Stimulated activated CD4-positive, alpha-beta T cell treated with anti-CD3 and anti-CD28 coated beads, Interleukin-12 subunit alpha, Interleukin-12 subunit beta, amount 100 ng/mL, for 48 hours (primary cell): ENCODE measurements at places on chromosomes 5 and 9.

- DNase-seq: no peak
Measured at GRCh38 chr5:84287951-84288350, 96.7 kb downstream of the EDIL3 start.

DNA sequence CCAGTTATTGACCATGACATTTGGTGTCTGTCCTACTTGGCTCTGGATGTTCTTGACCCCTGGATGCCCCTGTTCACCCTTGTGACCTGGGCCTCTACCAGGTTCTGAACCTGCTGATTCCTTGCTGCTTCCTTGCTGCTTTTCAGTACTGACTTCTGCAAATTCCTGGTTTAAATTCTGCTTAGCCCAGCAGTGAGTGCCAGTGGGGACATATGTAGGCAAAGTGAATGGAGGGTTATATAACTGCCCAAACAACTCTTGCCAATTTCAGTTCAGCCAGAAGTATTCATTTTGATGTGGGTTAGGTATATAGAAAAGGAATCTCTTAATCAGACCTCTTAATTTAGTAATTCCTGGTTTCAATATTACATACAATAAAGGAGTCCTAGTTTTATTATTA is 220.6 kb downstream of the TAF11L14 start:
- no peak for DNase-seq

GRCh38 chr5:134079748-134080581 is 34.5 kb upstream of the TCF7 start:
- no peak for DNase-seq

GRCh38 chr5:86997516-86997915 is 270.2 kb upstream of the RASA1 start:
- DNase-seq: no peak

DNA sequence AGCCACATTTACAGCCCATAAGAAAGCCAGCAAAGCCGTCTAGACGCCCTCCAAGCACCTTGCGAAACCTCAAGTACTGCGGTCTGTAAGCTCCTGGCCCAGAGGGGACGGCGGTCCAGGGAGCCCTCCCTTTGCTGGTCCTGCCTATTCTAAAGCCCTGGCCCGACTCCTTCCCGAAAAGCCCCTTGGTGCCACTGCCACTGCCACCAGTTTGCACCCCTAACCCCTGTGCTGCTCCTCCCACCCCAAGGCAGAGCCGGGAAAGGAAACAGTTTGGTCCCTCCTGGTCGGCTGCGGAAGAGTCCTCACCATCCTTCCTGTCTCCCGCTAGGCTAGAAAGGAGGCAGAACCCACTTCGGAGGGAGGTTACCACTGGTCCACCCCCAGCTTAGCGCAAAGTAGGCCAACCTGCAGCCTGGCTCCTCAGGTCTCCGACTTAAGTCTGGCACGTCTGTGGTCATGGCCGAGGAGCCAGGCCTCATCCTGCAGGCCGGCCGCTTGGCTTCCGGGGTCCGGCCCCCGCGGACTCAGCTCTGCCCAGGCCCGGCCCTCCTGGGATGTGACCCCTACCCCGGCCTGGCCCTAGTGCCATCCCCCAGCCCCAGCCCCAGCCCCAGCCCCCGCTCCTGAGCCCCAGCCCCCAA is 916 bp downstream of the TOR1A start:
- DNase-seq: no peak

GRCh38 chr9:92608909-92609445 is 61.0 kb downstream of the IPPK start:
- DNase-seq: no peak

- no peak for DNase-seq
Measured at GRCh38 chr9:98539954-98540353, 168.8 kb downstream of the GABBR2 start.

DNA sequence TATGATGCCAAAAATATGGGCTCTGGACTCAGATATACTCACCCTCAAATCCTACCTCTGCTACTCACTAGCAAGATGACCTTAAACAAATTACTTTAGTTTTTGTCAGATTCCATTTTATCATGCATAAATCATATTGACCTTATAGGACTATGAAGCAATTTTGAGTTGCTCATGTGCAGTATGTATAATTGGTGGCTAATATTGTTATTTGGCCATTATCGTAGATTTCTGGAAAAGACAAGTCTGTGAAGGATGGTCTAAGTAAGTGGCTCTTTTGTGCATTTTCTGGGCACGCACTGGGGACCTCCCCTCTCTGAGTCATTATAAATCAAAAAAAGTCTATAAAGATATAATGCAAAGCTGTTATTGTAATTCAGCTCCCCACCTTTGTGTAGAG is 393.0 kb downstream of the FGF10 start:
- no peak for DNase-seq

DNA sequence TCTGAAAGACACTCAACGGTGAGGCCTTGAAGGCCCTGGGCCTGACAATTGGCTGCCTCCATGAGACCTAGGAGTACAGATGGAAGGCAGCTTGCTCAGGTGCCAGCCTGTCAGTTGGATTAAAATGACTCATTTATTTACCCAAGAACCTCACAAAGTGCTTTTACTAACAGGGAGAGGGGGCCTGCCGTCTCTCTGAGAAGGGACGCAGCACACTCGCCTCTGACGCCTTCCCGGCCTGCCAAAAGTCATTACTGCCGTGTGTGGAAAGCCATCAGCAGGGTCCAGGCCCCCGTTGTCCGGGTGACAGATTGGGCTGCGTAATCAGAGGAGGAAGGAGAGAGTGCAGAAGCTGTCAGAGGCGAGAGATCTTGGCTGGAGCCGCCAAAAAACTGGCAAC is 32.4 kb downstream of the DDX31 start:
- DNase-seq: no peak

- DNase-seq: no peak
Measured at GRCh38 chr5:37899037-37899436, 59.2 kb upstream of the GDNF start.

GRCh38 chr5:59873113-59873512 is 20.4 kb downstream of the PDE4D start:
- no peak for DNase-seq

DNA sequence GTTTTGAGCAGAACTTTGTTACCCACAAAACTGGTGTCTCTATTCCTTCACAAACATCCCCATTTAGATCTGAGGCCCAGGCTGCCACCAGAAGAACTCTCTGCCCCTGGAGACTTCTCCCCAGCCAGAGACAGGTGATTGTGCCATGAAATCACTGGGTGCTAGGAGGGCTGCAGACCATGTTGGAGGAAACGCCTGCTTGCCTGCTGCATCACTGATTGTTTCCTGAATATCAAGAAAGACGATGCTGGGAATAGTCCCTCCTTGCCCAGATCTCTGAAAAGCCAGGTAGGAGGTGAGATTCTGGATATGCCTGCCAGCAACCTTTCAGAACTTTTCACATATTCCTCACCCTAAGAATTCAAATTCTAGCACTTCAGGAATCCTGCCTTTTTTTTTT is 8.1 kb downstream of the ZNF366 start:
- DNase-seq: no peak

- DNase-seq: no peak
Measured at GRCh38 chr9:14344053-14344524, 30.1 kb upstream of the NFIB start.

DNA sequence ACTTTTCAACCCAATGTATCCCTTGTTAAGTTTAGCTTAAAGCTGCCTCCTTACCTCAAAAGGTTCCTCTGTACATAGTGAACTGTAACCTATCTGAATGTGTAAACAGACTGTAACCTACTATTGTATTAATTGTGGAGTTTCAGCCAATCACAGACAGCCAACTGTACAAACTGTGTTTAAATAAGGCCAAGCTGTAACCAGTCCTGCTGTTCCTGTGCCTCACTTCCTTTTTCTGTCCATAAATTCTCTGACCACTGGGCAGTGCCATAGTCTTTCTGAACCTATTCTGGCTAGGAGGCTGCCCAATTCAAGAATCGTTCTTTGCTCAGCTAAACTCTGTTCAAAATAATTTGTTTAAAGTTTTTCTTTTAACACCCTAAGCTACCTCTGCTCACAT is 74.7 kb upstream of the DAPK1 start:
- no peak for DNase-seq

- DNase-seq: no peak
Measured at GRCh38 chr9:25537808-25538207, 140.4 kb downstream of the TUSC1 start.

DNA sequence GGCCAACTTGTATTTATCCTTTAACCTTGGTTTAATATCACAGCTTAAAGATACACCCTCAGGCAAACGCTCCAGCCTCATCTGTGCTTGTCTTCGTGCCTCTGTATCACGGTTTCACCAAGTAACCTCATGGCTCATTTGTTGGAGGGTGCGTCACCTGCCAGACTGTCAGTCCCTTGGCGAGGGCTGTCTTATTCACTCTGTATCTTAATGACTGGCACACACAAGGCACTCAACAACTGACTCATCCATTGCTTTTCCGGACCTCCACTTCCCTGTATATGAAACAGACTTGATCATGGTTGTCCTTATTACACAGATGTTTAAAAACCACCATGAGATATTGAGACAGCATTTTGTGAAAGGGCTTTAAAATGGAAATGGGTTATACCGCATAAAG is 28.0 kb downstream of the LCP2 start:
- DNase-seq: peak; percentile 49

DNA sequence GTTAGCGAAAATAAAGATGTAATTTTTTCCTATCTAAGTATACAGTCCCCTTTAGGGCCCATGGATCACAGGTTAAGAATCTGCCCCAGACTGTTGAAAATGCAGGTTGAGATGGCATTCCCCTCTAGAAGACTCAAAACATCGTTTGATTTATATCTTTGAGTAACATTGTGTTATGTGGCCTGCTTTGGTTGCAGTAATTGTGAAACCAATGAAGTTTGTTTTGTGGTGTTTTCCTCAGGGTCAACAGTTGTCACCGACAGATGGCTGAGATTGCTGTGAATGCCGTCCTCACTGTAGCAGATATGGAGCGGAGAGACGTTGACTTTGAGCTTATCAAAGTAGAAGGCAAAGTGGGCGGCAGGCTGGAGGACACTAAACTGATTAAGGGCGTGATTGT is 7.8 kb downstream of the CCT5 start:
- no peak for DNase-seq

GRCh38 chr5:130243641-130244040 is 339.4 kb downstream of the CHSY3 start:
- DNase-seq: no peak

DNA sequence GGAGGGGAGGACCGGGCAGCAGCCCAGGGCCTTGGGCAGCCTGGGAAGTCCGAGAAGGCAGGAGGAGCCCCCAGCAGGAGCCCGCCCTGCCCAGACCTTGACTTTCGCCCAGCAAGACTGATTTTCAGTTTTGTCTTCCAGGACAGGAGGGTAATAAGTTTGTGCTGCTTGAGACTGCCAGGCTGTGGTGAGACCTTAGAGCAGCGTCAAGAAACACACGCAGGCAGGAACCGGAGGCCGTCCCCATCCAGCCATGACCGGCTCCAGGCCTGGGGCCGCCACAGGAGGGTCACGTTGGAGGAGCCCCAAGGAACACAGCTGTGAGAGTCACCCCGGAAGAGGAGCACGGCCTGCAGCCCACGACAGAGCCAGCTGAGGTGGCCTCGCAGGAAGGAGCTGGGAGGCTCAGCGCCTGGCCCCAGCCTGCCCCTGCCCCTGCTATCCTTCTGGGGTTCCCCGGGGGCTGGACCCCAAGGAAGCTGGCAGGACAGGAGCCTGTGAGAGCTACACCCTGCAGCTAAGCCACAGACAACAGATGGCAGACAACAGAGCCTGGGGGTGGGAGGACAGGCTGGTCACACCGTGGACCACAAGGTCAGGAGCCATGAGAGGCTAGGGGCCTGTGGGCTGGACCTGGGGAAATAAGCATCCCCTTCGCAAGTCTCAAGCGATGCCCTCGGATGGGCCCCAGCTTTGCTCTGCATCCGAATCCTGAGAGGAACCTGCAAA is 126.0 kb upstream of the FAM120A start:
- no peak for DNase-seq

- DNase-seq: no peak
Measured at GRCh38 chr5:10481241-10481935, 39.7 kb downstream of the ROPN1L start.

DNA sequence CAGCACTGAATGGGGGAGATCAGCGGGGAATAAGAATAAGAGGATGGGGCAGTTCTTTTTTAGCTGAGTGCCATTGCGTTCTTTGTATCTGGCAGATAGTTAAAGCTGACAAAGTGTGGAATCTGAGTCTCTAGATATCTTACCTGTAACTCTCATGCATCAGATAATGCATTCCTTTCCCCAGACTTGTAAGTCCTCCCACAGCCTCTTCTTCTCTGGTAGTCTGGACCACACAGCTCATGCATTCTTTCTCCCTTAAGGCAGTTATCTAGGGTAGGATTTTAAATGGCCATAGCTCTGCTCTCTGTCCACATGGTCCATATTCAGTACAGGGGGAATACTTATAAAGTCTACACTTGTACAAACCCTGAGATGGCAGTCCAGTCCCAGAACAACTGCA is 54.0 kb upstream of the FGF10 start:
- DNase-seq: no peak

DNA sequence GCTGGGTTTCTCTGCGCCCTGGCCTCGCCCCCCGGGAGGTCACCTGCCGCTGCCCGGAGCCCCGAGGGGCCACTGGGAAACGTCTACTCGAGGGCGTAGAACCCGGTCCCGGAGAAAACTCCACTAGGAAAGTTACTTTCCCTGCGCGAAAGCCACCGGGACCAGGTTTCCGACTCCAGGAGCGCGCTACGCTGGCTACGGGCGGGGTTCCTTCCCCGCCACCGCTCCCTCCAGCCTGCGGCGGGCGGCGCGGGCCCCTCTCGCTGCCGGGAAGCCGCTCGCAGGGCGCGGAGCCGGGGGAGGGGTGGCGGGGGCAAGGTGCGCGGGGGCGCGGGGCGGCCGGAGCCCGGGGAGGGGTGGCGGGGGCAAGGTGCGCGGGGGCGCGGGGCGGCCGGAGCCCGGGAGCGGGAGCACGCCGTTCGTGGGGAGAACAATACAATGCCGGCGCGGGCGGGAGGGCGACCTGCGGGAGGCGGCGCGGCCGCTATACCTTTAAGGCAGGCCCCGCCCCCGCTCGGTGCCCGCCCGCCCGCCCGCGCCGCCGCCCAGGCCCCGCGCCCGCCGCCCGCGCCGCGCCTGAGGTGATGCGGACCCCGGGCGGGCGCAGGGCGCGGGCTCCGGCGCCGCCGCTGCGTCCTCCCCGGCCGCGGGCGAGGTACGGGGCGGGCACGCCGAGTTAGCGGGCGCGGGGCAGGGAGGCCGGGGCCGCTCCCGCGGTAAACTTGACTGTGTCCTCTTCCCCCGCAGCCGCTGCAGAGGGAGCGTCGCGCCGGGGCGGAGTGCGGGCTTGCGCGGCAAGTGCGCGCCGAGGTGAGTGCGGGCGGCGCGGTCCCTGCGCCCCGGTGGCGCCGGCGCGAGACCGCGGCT is 278.1 kb downstream of the AOPEP start:
- DNase-seq: no peak

DNA sequence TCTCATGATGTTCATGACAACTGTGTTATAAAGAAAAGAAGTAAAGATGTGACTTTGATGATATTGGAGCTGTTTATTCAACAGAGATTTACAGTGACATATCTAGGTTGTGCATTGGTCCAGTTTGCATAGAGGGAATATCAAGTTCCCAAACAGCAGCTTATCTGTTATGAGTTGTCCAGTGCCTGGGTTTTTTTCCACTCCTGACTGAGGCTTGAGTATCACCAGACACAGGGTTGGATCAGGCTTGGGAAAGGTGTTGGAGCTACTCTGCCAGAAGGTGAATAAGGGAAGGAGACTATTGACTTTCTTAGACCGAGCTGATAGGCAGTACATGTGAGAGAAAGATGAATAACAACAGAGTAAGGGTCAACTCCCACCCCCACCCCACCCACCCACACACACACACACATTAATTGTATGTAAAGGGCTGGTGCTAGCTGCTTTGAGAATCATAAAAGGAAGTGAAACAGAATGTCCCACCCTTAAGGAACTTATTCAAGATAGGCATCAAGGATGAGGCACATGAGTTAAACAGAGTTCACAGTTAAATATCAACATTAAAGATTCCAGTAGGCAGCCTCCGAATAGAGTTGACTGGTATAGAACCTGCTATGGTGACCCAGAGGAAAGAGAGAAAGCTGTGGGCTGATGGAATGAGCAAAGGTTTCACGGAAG is 33.0 kb upstream of the RASGRF2 start:
- no peak for DNase-seq
